ENCODE measurements at places on chromosomes 6 and 20. TPM values are rescaled to one million over a fixed set of nuclear protein-coding genes. Genes with fewer than 3 reads are reported as not detected.

- DNase-seq, result no peak
These were observed 75.6 kb downstream of the VEGFA start for GRCh38 chr6:43845646-43846045.

Gene ELOVL5
- total RNA-seq, result 74.2 TPM

Gene SLC35D3
- not detected for total RNA-seq

DNA sequence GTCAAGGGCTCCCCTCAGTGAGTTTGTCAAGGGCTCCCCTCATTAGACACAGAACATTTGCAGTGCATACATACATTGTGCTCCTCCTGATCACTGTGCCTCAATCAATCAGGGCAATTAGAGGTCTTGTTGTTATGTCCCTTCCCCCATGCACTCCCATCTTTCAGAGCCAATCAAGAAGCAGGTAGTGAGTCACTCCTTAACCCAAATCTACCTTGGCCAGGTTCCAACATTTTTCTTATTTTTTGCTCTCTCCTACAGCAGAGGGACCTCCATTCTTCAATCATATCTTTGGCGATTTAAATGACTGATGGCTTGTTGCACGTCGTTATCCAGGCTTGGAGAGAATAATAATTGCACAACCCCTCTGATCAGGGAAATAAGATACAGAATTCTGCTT lies 409.9 kb upstream of the SPTLC3 start:
- no peak for DNase-seq

- no peak for DNase-seq
These were observed 46.7 kb downstream of the TBC1D7 start for GRCh38 chr6:13281686-13282085.

Gene SLC17A2
- not detected for total RNA-seq

DNA sequence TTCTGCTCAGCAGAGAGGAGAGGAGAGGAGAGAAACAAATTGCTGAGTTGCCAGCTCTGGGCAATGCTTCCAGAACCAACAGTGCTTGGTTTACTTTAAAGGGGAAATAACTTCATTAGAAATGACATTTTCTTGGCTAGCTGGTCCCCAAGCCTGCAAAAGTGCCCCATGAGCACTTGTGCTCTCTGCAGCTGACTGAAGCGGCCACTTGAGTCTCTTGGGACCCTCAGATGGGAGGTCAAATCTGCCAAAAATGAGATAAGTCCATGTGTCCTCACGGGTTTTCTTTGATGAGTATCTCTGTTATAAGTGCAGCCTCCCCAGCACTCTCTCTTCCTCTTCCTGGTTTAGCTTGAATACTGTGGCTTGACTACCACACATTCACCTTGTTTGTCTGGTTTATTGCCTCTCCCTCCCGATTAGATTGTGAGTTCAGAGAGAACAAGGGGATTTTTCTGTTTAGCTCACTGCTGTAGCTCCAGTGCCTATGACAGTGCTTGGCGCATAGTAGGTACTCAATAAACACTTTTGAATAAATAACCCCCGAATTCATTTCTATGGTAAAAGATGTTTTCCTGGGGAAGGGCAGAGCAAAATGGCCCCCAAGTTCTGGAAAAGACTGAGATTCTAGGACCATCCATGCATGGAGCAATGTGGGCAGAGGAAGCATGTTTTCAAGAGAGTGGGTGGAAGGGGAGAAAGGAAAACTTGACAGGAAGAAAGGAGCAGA lies 7.0 kb upstream of the RIN2 start:
- no peak for DNase-seq

GRCh38 chr6:142331075-142331551 lies 29.3 kb downstream of the ADGRG6 start:
- DNase-seq, result peak; percentile 74

DNA sequence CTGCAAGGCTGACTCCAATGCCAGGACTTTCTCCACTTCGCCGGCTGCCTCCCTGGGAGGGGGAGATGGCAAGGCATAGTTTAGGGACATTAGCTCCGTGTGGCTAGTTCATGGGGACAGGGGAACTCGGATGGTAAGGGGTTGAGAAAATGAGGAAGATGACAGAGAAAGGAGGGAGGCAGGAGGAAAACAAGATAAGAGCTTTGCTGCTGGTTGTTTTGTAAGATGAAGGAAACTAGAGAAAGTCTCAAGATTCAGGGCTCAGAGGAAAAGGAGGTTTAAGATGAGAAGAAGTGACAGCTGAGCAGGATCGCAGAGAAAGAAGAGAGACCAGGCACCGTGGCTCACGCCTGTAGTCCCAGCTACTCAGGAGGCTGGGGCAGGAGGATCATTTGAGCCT lies 180.9 kb upstream of the RREB1 start:
- DNase-seq, result no peak

Gene MAP3K5
- 5.8 TPM for total RNA-seq
